Activated CD4-positive, alpha-beta T cell treated with anti-CD3 and anti-CD28 coated beads, Interleukin-2, amount 50 U/mL, for 24 hours (primary cell): ENCODE measurements at places on chromosomes 16 and 17.

DNA sequence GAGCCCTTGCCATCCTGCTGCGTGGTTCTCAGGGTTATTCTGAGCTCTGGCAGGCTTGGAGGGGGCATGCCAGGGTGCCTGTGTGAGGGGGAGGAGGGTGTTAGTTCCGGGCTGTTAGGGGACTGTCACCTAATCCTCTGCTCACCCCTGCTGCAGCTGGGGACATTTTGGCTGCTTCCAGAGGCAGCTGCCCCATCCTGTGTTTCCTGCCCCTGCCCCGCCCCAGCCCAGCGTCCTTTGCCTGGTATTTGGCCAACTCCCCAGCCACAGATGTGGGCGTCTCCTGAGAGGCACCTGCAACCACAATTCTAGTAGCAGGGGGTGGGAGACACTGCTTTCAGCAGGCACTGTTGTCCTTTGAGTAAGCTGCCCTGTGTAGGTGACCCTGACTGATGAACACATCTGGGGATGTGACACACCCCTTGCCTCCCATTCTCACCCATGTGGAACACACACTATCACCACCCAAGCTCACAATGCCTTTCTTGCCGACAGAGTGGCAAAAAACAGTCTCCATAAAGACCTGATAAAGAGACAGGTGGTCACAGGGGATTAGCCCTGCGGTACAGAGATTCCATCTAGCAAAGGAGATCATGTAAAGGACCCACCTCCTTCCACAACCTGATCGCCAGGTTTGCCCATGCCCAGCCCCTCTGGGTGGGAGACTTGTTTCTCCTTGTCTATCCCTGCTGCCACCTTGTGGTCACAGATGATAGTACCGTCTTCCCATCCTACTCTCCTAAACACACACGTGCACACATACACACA, at the start of gene CHRNE:
Gene CHRNE (minus strand): TSS at position 48 of the 768 bp plus-strand sequence. CDS start 35 bp downstream, at position 13.
- DNase-seq = peak; percentile 74

- no peak for DNase-seq
These were observed 53.3 kb upstream of the LRRC37A3 start for GRCh38 chr17:64972611-64973010.

- DNase-seq = no peak
These were observed 2.0 kb upstream of the MGAT5B start for GRCh38 chr17:76866203-76866602.

- DNase-seq = no peak
These were observed 21.9 kb upstream of the CAPN15 start for GRCh38 chr16:505479-506245.

GRCh38 chr17:59329176-59330052, 2.0 kb upstream of the YPEL2 start:
- DNase-seq = no peak

DNA sequence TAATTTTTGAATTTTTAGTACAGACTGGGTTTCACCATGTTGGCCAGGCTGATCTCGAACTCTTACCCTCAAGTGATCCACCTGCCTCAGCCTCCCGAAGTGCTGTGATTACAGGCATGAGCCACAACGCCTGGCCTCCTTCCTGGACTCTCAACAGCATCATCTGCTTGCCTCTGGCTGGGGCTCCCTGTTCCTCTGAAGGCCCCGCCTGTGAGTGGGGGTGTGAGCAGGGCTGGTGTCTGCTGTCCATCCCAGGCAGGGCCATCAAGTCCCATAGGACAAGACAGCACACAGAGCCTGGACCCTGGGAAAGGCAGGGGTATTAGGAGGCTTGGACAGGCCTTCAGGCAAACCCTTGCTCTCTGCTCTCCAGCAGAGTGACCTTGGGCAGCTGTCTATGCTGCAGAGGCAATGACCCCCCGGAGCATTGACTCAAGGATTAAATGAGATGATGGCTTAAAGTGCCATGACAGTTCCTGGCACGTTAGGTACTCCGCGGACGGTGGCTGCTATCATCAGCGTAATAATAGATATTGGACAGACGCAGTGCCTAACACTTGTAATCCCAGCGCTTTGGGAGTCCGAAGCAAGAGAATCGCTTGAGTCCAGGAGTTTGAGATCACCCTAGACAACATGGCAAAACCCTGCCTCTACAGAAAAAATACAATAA, 19.2 kb downstream of the SCNN1B start:
- no peak for DNase-seq

GRCh38 chr17:66976379-66976663, 11.8 kb downstream of the CACNG4 start:
- no peak for DNase-seq

- no peak for DNase-seq
These were observed 219.1 kb upstream of the IRX3 start for GRCh38 chr16:54505549-54506213.

GRCh38 chr17:82973456-82974135, 105.8 kb upstream of the METRNL start:
- no peak for DNase-seq

DNA sequence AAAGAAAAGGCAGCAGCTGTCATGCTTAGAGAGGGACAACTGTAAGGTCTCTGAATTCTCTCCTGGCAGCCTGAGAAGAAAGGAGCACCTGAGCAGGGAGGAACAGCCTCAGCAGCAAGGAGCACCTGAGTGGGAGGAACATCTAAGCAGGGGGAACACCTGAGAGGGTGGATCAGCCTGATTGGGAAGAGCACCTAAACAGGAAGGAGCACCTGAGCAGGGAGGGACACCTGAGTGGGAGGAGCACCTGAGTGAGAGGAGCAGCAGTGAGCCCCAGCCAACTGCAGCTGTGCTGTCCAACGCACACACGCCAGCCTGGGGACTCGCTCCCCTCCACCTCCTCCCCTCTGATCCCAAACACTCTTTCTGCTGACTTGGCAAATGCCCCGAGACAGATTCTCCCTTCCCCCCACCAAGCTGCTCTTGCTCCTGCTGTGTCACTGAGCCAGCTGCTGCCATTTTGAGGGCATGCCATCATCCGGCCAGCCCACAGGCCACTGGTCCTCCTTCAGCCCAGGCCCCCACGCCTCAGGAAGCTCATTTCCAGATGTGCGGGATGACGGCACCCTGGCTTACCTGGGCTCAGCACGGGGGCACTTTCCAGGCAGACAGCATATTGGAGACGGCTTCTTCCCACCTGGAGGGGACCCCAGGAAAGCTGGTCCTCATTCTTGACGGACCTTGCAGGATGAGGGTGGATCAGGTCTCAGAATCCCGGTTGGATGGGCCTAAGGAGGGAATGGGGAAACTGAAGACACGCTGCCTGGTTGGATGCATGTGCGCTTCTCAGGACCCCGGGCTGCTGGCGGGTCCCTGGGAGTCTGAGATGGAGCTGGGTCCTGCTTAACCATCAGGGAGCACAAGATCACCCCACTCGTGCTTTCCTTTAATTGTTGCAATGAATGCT, 57.7 kb upstream of the RBFOX3 start:
- DNase-seq = no peak

- DNase-seq = no peak
These were observed 21.9 kb upstream of the CACNG1 start for GRCh38 chr17:67022451-67022810.

DNA sequence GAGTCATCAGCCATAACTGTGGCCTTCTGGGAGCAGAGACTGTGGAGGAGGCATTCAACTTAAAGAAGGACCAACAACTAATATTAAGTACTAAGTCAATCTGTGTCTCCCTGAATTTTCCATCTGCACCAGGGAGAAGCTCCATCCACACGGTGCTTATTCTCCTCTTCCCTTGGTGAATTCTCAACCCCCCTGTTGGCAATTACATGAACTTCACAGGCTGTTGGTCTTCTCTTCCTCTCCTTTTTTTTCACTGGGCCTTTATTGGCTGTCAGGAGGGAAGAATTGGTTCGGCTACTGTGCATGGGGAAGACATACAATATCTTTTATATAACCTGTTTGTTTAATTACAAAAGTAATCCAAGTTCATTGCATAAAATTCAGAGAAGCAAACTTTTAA, 152.8 kb upstream of the IRX6 start:
- no peak for DNase-seq

DNA sequence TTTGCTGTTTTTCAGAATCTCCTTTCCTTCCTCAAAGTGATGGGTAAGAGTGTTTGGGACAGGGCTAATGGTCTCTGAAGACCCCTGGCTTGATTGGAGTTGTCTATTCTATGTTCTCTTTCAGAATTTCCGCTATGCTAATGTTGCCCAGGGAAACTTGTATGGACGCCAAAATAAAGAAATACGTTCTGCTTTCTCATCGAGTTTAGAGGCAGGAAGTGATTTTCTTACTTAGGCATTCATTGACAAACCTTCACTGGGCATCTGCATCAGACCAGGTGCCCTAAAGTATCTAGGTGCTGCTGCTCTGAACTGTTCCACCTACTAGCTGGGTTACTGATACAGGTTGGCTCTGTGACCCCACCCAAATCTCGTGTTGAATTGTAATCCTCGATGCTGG, 787.9 kb upstream of the EEF2KMT start:
- DNase-seq = no peak

DNA sequence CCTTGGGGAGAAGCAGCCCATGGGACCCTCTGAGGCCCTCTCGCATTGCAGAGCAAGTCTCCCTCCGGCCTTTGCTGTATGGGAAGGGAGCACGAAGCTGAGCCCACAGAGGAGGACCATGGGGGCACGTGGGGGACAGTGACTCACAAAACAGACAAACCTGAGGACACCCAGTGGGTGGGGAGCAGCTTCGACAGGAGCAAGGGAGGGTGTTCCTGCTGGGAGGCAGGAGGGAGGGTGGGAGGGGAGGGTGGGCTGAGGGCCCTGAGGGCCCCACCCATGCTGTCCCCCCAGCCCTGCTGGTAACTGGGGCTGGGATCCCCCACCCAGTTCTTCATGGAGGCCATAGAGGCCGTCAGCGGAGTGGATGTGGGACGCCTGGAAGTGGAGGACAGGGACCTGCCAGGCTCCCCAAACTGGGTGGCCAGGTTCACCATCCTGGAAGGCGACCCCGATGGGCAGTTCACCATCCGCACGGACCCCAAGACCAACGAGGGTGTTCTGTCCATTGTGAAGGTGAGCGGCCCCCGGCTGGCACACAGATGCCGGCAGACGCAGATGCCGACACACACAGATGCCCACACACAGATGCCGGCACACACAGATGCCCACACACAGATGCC, 12.5 kb downstream of the SLC22A31 start:
- DNase-seq = no peak

DNA sequence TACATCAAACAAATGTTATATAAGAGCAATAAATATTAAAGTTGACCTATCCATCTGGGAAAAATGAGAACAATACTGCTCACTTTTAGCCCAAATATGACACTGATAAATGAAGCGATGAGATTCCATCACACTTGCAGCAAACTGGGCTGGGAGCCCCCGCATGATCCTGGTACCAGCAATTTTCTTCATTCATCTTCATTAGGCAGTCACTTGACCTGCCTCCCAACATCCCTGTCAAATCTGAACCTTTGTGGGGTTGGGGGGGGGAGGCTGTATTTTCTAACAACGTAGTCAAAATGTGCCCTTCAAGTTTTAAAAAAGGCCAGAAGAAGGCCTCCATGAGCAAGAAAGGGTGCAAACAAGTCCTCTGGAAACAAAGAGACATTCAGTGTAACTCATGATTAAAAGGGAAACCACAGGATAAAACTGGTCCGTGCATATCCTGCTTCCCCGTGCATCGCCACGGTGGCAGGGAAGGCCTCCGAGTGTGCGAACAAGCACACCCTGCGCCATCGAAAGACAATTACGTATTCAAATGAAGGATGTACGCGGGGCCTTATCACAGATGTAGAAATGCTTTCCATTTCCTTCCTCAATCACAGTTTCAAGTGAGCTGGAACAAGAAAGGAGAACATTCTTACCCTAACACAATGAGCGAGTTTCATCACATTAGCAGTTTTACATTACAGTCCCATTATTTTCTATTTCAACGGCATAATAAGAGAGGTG, 48.4 kb downstream of the TOX3 start:
- no peak for DNase-seq

DNA sequence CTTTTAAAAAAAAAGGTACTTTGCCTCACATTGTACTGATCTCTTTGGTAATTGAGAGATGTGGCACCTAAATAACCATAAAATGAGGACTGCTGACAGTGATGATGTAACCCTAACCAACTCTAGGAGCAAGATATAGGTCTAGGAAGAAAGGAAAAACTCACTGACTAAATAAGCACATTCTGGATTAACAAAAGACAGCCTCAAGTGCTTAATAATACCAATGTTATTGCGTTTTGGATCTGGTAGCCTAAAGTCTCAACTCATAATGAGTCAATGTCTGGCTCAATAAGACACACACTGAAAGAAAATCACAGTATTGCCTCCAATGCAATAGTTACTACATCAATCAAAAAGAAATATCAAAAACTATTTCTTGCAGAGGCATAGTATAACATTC, 3.0 kb downstream of the ERN1 start:
- no peak for DNase-seq

- DNase-seq = no peak
These were observed 6.3 kb downstream of the CSF3 start for GRCh38 chr17:40021451-40021971.

DNA sequence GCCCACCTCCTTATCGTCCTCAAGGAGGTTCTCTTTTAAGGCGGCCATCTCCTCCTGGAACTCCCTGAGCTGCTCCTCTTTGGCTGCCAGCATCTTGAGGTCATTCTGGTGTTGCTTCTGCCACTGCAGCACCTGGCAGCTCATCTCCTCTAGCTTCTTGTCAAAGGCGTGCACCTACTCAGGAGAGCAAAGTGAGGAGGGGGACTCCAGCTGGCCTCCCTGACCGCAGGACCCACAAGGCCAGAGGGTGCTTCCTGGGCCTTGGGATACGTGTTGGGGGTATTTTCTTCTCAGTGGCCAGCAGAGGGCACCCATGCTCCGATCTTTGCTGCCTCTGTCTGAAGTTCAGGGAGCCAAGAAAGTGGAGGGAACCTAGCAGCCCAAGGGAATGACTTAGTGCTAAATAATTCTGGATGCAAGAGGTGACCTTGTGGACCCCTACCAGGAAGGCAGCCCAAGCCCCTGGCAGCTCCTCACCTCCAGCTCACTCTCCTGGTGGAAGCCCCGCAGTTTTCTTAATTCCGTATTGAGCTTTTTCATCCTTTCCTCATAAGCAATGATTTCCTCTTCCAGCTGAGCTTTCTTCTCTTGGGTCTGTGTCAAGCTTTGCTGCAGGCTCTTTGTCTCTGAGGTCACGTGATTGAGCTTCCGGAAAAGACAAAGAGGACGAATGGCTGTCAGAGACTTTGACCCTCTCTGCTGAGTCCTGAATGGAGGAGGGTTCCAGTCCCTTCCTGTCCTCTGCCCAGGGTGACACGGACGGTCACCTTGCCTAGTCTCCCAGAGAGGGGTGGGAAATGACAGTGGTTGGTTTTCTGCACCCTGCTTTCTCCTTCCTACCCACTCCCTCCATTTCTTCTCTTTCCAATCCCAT, 31.4 kb downstream of the DHX38 start:
- DNase-seq = peak; percentile 42

GRCh38 chr16:56102906-56103305, 88.4 kb upstream of the GNAO1 start:
- DNase-seq = no peak

GRCh38 chr17:8324923-8325322, 14.7 kb upstream of the ODF4 start:
- DNase-seq = no peak

DNA sequence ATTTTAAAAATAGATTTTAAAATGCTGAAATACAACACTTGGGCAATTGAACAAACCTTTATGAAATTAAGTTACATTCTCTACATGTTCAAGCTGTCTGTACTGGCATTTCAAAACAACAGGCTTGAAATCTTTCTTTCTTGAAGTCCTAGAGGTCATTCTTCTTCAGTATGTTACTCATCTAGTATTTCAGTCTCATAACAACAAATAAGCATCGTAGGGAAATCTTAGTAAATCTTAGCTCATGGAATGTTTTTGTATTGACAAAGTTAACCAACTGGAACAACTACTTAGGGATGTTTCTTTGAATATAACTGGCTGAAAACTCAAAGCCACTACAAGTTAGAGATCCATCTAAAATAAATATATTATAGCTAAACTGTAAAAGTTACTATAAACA, 96.6 kb downstream of the KIF2B start:
- no peak for DNase-seq

- DNase-seq = peak; percentile 18
These were observed 1.2 kb upstream of the FGF11 start for GRCh38 chr17:7437950-7438614.
